NCI-H2107 (cell line): ENCODE measurements at places on chromosomes 16 and 17.

DNA sequence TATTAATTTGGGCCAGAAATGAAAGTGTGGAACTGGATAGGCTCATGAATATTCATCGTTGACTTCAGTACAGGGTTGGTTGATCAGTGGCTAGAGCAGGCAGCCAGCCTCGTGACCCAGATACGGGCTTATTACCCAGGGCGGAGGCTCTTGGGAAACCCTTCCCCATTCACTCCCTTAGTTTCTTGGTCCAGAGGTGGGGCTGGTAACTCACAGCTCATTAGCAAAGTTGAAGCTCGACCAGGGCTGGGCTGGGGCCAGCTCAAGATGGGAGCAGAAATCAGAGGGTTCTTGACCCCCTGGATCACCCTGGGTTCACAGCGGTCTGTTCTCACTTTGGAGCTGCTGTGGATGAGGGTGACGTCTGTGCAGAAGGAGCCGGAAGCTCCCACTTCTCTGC lies 44.6 kb upstream of the GSE1 start:
- DNase-seq = no peak

GRCh38 chr16:24820522-24820921 lies 25.2 kb upstream of the SLC5A11 start:
- DNase-seq = no peak

DNA sequence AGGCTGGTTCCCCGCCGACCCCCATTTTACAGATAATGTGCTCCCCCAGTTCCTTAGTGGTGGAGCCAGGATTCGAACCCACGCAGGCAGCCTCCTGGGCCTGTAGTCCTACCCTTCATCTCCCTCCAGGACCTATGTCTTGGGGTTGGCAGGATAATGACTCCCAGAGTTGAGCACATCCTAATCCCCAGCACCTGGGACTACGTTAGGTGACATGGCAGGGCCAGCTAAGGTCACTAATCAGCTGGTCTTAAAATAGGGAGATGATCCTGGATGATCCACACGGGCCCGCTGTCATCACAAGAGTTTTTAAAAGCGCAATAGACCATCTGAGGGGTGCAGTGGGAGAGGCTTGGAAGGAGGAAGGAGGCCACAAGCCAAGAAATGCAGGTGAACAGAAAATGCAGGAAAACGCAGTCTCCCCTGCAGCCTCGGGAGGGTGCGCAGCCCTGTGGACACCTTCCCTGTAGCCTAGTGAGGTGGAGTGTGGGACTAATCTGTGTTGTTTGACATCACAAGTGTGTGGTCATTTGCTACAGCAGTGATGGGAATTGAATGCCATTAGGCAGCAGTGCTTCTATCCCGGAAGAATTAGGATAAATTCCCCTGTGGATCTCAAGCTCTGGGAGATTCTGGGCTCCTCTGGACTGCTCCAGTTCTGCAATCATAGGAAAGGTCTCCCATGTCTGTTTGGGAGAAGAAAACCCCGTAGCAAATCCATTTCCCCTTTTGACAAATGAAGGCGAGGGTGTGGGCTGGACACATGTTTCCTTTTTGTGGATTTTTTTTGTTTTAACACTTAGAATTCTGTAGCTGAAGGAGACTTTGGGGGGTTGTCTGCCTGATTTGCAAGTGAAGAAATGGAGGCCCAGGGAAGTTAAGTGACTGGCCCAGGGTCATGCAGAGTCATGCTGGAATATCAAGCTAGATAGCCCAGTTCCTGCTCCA lies 297.7 kb downstream of the SEC14L1 start:
- no peak for DNase-seq

DNA sequence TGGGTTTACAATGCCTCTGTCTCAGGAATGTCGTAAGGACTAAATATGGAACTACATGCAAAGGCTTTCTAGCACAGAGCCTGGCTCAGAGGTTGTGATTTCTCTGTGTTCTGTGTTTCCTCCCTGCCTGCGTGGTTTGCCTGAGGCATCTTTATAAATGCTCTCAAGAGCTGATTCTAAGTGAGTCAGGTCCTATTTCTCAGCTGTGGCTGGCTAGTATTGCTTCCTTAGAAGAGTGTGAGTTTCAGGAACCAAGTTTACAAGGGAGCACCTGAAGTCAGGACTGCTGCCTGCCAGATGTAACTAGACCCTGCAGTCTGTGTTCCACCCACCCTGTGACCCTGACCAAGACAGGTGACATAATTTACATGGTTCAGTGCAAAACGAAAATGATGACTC lies 8.0 kb upstream of the CCL1 start:
- no peak for DNase-seq

DNA sequence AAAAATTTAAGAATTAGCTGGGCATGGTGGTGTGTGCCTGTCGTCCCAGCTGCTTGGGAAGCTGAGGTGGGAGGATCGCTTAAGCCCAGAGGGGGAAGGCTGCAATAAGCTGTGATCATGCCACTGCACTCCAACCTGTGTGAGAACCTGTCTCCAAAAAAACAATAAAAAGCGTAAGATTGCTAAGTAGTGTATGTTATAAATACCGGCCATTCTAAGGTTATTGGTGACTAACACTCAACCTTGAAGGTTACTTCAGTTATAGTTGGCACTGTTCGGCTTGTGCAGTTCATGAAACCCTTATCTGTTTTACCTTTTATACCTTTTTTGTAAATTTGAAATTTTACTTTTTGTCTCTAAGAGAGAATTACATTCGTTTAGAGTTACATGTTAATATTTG lies 44.0 kb downstream of the PAFAH1B1 start:
- no peak for DNase-seq

DNA sequence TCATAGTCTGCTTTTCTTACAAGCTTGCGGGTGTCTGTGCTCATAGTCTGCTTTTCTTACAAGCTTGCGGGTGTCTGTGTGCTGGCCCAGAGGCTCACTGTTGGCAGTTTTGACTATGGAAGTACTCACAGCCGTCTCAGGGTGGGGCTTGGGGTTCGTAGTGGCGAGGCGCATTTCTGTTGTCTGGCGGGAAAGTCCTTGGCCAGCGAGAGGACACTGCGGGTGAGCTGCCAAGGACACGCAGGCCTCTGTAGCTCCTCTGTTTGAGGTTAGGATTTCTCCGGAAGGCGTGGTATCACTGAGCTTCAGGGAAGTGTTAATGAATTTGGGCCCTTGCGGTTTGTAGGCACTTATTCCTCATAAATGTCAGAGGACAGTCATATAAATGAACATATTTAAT lies 13.5 kb downstream of the TBCD start:
- DNase-seq = no peak

DNA sequence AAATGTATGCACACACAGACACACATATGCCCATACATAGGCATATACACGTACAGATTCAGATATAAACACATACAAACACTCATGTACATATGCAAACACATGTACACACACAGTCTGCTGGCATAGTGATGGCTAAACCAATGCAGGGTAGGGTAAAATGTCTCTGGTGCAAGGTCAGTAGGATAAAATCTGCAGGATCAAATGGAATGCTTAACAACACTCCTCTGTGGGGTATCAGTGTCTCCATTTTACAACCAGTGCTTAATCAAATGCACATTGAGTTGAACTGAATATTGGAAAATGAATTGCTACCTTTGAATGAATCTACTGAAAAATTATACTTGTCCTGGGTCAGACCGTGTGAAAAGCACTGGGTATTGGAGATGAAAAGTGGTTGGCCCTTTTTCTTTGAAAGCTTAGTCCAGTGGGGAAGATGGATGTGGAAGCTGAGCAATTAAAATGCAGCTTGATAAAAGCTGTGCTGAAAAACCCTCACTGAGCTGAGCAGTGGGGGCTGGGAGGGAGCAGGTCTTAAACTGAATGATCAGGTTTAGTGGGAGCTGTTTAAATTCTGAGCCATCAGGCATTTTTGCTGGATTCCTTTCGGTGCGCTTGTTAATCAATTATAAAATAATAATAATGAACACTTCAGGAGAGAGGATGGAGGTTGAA lies 314.7 kb downstream of the HAPSTR1 start:
- DNase-seq = no peak

GRCh38 chr17:10733666-10734065 lies 3.8 kb upstream of the TMEM220 start:
- DNase-seq = no peak

GRCh38 chr17:39513309-39513708 lies 52.0 kb downstream of the CDK12 start:
- no peak for DNase-seq

GRCh38 chr17:78114831-78115723 lies 13.5 kb downstream of the TMC6 start:
- no peak for DNase-seq

GRCh38 chr17:50257676-50258224 lies 16.5 kb upstream of the TMEM92 start:
- no peak for DNase-seq

GRCh38 chr16:28297784-28298510 lies 5.6 kb downstream of the SBK1 start:
- no peak for DNase-seq

DNA sequence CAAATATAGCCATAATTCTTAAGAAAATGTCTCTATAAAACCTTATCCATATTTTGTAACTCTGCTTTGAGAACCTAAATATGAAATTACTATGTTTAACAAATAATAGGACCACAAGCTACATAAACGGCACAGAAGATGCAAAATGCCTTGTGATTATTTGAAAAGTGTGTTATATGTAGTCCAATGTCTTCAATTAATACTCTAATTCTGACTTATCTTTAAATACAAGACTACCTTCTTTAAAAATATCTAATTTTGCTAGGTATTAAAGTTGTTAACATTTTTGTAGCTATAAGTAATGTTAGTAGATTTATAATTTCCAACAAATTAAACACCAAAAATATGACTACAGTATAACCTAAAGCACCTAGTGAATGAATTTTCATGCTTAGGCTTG lies 17.0 kb downstream of the PSMD12 start:
- no peak for DNase-seq

GRCh38 chr17:34885076-34885475 lies 76.2 kb downstream of the CCT6B start:
- no peak for DNase-seq

GRCh38 chr16:27287887-27288286 lies 19.3 kb upstream of the NSMCE1 start:
- DNase-seq = no peak
